ENCODE measurements at places on chromosomes 7 and 10.

GRCh38 chr10:86164174-86164774 is 202.3 kb downstream of the GRID1 start:
- no peak for DNase-seq

DNA sequence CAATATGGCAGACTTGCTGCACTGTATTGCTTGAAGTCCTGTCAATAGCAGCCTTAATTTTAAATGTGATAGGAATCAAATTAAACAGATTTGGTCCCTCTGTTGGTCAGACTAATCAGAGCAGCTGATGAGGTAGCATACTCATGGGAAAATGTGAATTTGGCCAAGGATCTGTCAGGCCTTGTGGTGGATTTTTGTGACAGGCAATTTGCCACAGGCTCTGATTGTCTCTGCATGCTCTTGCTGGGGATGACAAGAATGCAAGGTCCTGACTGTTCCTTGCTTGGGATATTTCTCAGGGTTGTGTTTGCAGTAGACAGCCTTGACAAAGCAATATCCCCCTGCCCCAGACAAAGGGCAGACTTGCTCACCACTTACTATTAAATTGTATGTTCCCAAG is 41.5 kb upstream of the GARS1 start:
- no peak for DNase-seq

DNA sequence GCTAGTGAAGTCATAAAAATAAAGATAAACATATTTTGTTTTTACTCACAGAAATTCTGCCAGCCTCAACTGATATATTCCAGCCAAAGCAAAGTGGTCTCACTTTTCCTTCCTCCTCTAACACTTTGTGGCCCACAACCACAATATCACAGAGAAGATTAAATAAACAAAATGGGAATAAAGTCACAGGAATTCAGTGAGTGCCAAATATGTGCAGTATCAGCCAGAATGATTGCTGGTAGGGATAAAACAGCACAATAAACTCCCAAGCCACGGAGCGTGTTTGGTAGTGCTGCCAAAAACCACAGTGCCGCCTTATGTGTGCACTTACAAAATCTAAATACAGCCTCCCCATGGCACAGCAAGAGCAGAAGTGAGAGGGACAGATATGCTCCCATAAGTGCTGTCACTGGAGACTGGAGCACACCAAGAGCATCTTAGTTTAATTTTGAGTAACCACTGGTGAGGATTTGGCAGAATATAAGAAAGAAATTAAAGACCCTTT is 155.8 kb downstream of the POM121L12 start:
- DNase-seq = no peak

GRCh38 chr10:44806950-44807349 is 104.2 kb upstream of the TMEM72 start:
- DNase-seq = no peak

GRCh38 chr7:31747553-31747952 is 60.5 kb downstream of the PPP1R17 start:
- DNase-seq = no peak

GRCh38 chr7:10718768-10719167 is 254.9 kb upstream of the PHF14 start:
- DNase-seq = no peak

DNA sequence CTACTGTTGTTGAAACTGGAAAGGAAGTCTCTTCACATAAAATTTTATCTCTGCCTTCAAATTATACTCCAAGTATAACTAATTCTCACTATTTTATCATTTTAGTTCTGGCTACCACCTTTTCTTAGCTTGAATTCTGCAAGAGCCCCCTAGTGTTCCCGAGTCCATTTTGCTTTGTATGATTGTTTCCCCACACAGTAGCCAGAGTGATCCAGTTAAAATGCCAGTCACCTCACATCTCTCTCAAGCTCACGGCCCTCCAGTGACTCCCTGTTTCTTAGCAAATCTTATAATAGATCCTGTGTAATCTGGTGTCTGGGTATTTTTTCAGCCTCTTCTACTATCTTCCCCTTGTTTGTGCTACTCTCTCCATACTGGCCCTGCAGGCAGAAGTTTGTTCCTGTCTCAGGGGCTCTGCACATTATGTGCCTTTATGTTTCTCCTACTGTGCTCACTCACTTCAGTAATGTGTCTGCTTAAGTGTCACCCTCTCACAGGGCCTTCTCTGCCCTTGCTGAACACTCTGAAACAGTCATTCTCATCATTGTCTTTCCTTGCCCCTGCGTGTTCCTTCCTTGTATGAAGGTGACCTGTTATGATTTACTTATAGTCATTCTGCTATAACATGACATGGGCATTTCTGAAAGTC is 8.9 kb downstream of the WAC start:
- DNase-seq = no peak

Data from NCI-H1694 treated with DMSO at 0.1 percent for 48 hours (cell line).